ENCODE measurements at places on chromosomes 1 and 21.

DNA sequence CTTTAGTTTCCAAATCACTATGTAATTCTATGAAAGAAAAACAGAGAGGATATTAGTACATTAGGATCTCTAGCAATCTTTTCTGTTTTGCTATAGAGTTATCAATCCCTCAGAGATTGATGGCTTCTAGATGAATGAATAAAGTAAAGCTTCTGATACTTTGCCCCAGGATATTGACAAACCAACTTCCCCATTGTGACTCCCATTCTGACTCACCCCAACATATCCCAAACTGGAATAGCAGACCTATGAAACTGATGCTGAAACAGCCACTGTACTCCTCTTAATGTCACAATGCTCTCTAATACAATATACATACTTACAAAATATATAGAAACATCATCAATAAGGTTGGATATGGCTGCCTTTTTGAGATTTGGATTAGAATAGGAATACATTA, 442.1 kb upstream of the NR5A2 start:
- no peak for DNase-seq

- peak; percentile 41 for DNase-seq
These were observed 55.8 kb downstream of the COL18A1 start for GRCh38 chr21:45460611-45461368.

DNA sequence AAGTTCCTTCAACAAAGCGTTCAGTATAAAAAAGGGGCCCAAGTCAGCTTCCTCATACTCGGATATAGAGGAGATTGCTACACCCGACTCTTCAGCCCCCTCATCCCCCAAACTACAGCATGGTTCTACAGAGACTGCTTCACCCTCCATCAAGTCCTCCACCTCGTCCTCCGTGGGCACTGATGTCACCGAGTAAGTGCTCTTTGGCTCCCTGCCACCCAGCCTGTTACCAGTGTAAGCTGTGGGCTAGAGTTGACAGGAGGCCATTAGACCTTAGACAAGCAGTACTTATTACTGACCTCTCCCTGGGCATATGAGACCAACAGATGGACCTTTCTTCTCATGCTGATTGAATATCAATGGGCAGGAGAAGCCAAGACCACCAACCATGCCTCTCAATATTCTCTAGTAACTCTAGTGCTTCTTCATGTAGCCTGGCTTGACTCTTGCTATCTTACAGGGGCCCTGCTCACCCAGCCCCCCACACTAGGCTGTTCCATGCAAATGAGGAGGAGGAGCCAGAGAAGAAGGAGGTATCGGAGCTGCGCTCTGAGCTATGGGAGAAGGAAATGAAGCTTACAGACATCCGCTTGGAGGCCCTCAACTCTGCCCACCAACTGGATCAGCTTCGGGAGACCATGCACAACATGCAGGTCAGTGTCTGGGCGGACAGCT, 20.9 kb upstream of the IPO9 start:
- no peak for DNase-seq

GRCh38 chr1:76613886-76614285, 253.4 kb upstream of the ST6GALNAC5 start:
- DNase-seq = no peak

DNA sequence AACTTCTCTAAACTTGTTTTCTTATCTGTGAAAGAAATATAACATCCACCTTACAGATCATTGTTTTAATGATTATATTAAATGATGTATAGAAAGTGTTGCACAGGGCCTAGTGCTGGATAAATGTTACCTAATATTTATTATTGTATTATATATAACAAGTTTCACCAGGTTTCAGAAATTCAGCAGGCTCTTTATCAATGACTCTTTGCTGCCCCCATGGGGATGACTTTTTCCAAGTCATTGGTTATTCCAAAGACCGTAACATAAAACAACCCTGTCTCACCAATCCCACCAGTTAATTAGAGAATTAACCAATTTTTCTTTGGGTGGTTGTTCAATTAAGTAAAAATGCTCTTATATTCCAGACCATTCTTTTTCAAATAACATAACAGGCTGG, 7.3 kb upstream of the DEDD start:
- DNase-seq = peak; percentile 73

DNA sequence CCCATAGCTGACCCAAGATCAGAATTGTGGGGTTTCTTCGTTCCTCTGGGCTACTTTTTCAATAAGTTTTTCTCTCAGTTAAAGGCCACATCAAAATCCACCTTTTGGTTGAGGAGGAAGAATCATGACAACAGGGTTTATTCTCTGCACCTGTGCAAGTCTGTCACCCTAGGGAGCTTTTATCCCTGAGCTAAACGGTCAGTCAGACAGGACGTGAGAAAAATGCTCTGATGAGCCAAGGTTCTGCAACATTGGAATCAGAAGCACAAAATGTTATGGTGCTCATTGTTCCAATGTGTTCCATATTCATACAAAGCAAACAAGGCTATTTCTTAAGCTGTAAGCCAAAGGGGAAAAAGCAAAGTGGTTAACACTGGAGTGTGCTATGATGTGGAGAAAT, 7.4 kb upstream of the ERICH3 start:
- DNase-seq = no peak

- no peak for DNase-seq
These were observed 49.9 kb downstream of the C8B start for GRCh38 chr1:56915960-56916359.

Data from trophoblast cell (in vitro differentiated cells and primary cell).